ENCODE measurements at places on chromosomes 4 and X. TPM values are rescaled to one million over a fixed set of nuclear protein-coding genes. Genes with fewer than 3 reads are reported as not detected.

DNA sequence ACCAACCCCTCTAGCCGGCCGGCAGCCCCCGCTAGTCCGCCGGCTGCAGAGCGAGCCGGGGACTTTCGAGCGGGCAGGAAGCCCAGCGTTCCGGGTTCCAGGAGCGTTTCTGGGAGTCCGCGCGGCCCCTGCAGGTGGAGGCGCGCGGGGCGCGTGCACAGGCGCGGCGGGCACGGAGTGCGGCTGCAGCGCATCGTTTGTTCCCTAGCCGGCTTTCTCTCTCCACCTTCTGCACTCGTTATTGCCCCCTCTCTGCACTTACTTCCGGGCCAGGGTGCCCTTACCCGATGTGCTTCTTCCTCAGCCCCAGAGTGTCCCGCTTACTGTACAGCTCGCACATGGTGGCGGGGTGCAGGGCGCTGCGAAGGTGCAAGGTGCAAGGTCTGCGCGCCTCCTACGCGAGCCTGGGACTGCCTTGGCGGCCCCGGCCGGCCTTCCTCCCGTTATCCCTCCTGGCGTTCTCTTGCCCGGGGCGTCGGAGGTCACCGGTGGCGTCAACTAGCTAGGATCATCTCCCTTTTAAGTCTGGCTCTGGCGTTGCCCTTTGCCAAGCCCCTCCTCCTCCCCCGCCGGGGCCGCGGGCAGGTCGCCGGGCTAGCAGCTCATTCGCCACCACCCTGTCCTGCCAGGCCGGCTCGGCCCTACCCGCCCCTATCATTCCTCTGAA, at the start of gene ETNPPL:
TSS of gene ETNPPL (minus strand) at position 495 of the 667 bp plus-strand sequence. CDS start at position 340, 155 bp downstream.
- no peaks in the 10 kb centered on the region for H3K36me3 ChIP-seq
- H3K27ac ChIP-seq: peak within 1 kb of the TSS; percentile 50
- peak within 1 kb of the TSS; percentile 47 for H3K4me3 ChIP-seq
- no peaks in the 10 kb centered on the region for H3K27me3 ChIP-seq

DNA sequence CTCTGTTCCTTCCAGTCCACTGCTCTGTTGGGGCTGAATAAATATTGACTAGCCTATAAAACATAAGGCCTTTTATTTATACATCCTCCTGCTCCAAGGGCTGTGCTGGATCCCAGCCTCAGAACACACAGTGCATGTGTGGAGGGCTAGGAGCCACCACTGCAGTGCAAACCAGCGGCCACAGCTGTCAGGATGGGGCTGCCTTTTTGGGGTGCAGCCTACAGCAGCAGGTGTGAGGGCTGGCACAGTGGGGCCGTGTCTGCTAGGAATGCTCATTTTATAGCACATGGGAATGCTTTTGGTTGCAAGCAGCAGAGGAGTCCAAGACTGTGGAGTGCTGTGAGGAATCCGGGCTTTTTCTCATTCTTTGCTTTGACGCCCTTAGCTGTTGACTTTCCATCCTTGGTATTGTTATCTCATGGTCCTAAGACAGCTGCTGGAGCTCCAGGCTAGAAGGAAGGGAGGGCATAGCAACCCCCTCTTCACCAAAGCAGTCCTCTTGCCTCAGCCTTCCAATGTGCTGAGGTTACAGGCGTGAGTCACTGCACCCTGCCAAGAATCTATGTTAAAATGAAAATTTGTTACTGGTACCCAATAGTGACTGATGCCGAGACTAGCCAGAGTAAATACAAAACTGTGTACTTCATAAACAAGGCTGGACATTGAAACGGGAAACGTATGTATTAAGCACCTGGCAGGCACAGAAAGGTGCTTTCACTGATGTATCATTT, 334.3 kb upstream of the GATB start:
- DNase-seq: no peak
- no peak overlapping the region for H3K27ac ChIP-seq
- no peaks in the 10 kb centered on the region for H3K4me1 ChIP-seq
- no peaks in the 10 kb centered on the region for H3K36me3 ChIP-seq

Gene NPY2R
- not detected for total RNA-seq

Gene SLC7A11
- total RNA-seq: 6.2 TPM

DNA sequence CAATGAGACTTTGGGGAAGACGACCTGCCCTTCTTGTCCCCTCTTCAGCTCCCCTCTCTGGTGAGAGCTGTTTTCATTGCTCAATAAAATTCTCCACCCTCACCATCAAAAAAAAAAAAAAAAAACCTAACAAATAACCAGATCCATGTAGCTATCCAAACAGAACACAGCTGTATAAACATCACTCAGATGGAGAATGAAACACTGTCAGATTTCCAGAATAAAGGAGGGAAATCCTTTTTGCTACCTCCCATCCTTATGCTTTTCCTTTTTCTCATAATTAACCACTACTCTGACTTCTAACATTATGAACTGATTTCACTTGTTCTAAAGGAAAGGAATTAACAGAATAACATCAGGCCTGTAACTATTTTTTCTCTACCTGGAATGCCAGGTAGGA, 155.6 kb downstream of the PPP4R3C start:
- DNase-seq: no peak
- no peak overlapping the region for H3K4me3 ChIP-seq
- no peaks in the 10 kb centered on the region for H3K4me1 ChIP-seq

DNA sequence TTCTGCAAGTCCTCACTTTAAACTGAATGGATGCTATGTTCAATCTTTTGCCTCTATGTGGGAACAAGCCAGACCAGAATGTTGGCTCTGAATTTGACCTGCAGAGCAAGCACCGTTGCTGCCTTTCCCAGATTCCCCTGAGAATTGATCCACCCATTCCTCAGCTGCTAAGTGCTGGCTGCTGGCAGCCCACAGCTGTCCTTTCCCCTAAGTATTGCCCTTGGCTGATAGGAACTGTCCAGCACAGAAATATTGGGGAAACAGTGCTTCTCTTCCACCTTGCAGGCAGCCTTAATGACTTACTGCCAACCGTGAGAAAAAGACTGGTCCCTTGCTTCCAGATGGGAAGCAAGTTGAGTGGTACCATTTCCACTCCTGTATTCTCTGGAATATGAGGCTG, 475.9 kb downstream of the PDHA2 start:
- no peak for DNase-seq
- H3K4me3 ChIP-seq: no peak overlapping the region
- no peaks in the 10 kb centered on the region for H3K36me3 ChIP-seq
- H3K27me3 ChIP-seq: no peaks in the 10 kb centered on the region
- H3K27ac ChIP-seq: no peak overlapping the region
- no peaks in the 10 kb centered on the region for H3K4me1 ChIP-seq

GRCh38 chrX:49627086-49627777, 28.4 kb downstream of the GAGE1 start:
- H3K4me1 ChIP-seq: no peaks in the 10 kb centered on the region
- H3K27ac ChIP-seq: no peak overlapping the region
- H3K27me3 ChIP-seq: no peaks in the 10 kb centered on the region
- no peaks in the 10 kb centered on the region for H3K36me3 ChIP-seq

Gene SPATA18
- total RNA-seq: 1.4 TPM

- no peaks in the 10 kb centered on the region for H3K27me3 ChIP-seq
- no peak overlapping the region for H3K4me3 ChIP-seq
- H3K36me3 ChIP-seq: no peaks in the 10 kb centered on the region
Measured at GRCh38 chr4:2350982-2351381, 67.5 kb downstream of the ZFYVE28 start.

DNA sequence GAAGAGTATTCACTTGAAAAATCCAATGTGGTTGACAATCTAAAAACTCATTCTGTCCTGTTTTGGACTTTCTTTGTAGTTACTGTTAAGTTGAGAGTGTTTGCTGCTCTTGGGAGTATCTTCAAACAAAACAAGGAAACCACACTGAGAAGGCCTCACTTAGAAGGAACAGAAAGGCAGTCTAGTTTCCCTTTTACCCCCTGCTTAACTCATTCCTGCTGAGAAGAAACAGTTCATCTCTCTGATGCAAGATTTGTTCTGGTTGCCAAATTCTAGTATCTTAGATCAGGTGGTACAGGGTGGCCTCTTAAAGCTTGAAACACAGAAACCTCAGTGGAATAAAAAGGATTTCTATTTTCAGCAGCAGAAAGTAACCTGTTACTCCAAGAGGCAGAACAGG, 41.4 kb downstream of the GUCY2F start:
- no peak overlapping the region for H3K27ac ChIP-seq
- no peaks in the 10 kb centered on the region for H3K4me1 ChIP-seq
- H3K27me3 ChIP-seq: no peaks in the 10 kb centered on the region
- no peak for DNase-seq
- no peak overlapping the region for H3K4me3 ChIP-seq
- H3K36me3 ChIP-seq: no peaks in the 10 kb centered on the region

Gene FAM184B
- total RNA-seq: not detected

Gene ZNF81
- total RNA-seq: 17.8 TPM

DNA sequence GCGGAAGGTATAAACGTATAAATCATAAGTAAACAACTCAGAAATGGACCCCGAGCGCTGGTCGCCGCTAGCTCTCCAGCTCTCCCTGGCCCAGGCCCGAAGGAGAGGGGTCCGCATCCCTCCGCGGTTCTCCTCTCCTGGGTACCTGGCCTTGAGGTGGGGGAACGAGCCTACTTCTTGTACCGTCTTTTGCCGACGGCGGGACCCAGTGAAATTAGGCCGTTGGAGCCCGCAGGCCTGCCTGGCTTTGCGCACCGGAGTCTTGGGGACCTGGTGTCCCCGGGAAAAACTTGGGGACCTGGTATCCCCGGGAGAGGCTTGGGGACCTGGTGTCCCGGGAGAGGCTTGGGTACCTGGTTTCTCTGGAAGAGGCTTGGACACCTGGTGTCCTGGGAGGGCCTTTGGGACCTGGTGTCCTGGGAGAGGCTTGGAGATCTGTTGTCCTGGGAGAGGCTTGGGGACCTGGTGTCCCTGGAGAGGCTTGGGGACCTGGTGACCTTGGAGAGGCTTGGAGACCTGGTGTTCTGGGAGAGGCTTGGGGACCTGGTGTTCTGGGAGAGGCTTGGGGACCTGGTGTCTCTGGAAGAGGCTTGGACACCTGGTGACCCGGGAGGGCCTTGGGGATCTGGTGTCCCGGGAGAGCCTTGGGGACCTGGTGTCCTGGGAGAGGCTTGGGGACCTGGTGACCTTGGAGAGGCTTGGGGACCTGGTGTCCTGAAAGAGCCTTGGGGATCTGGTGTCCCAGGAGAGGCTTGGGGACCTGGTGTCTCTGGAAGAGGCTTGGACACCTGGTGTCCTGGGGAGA, 12.0 kb downstream of the SHOX start:
- H3K4me1 ChIP-seq: no peaks in the 10 kb centered on the region
- no peak for DNase-seq
- H3K27ac ChIP-seq: no peak overlapping the region
- no peaks in the 10 kb centered on the region for H3K36me3 ChIP-seq

Gene RBM46
- 2.2 TPM for total RNA-seq

DNA sequence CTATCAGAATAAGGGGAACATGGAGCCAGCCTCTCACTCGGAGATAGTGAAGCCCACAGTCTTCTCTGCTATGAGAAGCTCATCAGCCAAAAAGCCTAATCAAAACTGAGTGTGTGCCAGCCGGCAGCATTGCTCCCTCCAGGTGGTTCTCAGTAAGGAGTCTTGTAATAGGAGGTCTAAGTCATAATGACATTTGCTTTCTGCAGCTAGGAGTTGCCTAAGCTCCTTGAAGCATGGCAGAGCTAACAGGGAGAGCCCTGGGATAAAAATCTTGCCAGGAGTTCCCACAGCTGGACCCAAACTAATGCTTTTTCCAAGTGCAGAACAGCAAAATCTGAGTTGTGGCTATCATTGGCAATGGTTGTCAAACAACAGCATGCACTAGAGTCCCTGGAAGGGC, 245.2 kb downstream of the SPATA18 start:
- H3K27me3 ChIP-seq: no peaks in the 10 kb centered on the region
- no peaks in the 10 kb centered on the region for H3K4me1 ChIP-seq
- H3K4me3 ChIP-seq: no peak overlapping the region
- no peaks in the 10 kb centered on the region for H3K36me3 ChIP-seq

Gene MGARP
- 0.71 TPM for total RNA-seq

- no peaks in the 10 kb centered on the region for H3K27me3 ChIP-seq
- no peak overlapping the region for H3K4me3 ChIP-seq
- DNase-seq: no peak
- peaks cover 4% of the 10 kb centered on the region for H3K36me3 ChIP-seq
- H3K27ac ChIP-seq: no peak overlapping the region
Measured at GRCh38 chr4:102809190-102809589, 18.2 kb downstream of the UBE2D3 start.

- no peaks in the 10 kb centered on the region for H3K36me3 ChIP-seq
- H3K27ac ChIP-seq: no peak overlapping the region
- peaks cover 16% of the 10 kb centered on the region for H3K4me1 ChIP-seq
Measured at GRCh38 chr4:152921284-152921683, 14.8 kb upstream of the FHDC1 start.

Gene CLIC2
- total RNA-seq: 78.3 TPM

Gene ARMCX4
- total RNA-seq: 12.9 TPM

Gene F8A1
- 13.3 TPM for total RNA-seq

DNA sequence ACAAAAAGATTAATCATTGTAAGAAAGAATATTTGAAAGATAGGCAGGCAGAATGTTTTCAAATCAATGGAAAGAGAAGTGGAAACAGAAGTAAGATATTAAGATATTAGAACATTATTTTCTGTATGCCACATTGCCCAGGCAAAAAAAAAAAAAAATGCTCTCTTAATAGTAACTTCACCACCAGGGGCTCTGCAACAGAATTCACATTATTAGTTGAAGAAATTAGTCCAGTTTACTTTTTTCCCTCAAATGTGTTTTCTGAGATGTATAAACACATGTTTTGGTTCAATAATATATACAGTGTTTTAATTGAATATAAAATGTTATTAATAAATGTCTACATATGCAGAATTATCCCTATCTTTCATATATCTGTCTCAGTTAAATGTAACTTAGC, 78.0 kb upstream of the ADAD1 start:
- no peaks in the 10 kb centered on the region for H3K36me3 ChIP-seq
- H3K27ac ChIP-seq: no peak overlapping the region
- no peak for DNase-seq
- no peaks in the 10 kb centered on the region for H3K4me1 ChIP-seq

- H3K27ac ChIP-seq: no peak overlapping the region
- no peaks in the 10 kb centered on the region for H3K36me3 ChIP-seq
- no peak for DNase-seq
- no peaks in the 10 kb centered on the region for H3K4me1 ChIP-seq
- no peak overlapping the region for H3K4me3 ChIP-seq
Measured at GRCh38 chr4:59570860-59571476, 1629.2 kb upstream of the ADGRL3 start.

Gene PALLD
- 211 TPM for total RNA-seq

Gene PI4K2B
- total RNA-seq: 47.8 TPM

Gene UGT2B7
- not detected for total RNA-seq

GRCh38 chrX:130179170-130179569, 7.4 kb downstream of the RAB33A start:
- no peaks in the 10 kb centered on the region for H3K27me3 ChIP-seq
- no peaks in the 10 kb centered on the region for H3K4me1 ChIP-seq
- no peak for DNase-seq
- H3K27ac ChIP-seq: no peak overlapping the region
- H3K36me3 ChIP-seq: no peaks in the 10 kb centered on the region

DNA sequence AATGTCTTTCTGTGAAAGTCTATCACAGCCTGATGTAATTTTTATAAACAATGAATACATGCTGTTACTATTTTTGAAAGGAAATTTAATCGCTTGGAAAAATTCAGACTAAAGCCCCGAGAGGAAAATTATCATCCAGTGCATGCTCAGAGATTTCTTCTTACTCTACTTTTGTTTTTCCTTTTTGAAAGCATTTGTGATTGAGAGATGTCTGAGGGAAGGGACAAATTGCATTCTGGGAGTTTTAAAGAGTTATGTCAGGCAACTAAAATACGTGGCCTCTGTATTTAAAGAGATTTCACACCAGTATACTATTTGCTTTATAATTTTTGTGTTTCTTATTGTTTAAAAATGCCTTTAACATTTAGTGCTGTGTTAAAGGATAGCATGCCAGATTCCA, 1.4 kb upstream of the ZFX start:
- H3K36me3 ChIP-seq: no peaks in the 10 kb centered on the region
- no peak for DNase-seq

- DNase-seq: no peak
- no peak overlapping the region for H3K27ac ChIP-seq
- H3K36me3 ChIP-seq: no peaks in the 10 kb centered on the region
Measured at GRCh38 chr4:161320377-161320776, 843.4 kb downstream of the FSTL5 start.

Gene NSUN7
- 19.3 TPM for total RNA-seq

Data from thyroid gland (tissue), 4 donors.